SK-N-DZ (cell line): ENCODE measurements at places on chromosomes 12 and 14.

DNA sequence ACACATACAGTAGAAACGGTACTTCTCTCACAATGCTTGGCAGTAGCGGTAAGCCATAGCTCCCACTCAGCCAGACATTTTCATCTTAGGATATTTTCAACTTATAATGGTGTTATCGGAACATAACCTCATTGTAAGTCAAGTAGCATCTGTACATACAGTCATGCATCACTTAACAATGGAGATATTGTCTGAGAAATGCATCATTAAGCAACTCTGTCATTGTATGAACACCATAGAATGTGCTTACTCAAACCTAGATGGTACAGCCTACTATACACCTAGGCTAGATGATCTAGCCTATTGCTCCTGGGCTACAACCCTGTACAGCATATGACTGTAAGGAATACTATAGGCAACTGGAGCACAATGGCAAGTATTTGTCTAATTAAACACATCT is 40.8 kb downstream of the RPS6KA5 start:
- DNase-seq = no peak

GRCh38 chr14:64767215-64767964 is 63.2 kb downstream of the PLEKHG3 start:
- DNase-seq = no peak

DNA sequence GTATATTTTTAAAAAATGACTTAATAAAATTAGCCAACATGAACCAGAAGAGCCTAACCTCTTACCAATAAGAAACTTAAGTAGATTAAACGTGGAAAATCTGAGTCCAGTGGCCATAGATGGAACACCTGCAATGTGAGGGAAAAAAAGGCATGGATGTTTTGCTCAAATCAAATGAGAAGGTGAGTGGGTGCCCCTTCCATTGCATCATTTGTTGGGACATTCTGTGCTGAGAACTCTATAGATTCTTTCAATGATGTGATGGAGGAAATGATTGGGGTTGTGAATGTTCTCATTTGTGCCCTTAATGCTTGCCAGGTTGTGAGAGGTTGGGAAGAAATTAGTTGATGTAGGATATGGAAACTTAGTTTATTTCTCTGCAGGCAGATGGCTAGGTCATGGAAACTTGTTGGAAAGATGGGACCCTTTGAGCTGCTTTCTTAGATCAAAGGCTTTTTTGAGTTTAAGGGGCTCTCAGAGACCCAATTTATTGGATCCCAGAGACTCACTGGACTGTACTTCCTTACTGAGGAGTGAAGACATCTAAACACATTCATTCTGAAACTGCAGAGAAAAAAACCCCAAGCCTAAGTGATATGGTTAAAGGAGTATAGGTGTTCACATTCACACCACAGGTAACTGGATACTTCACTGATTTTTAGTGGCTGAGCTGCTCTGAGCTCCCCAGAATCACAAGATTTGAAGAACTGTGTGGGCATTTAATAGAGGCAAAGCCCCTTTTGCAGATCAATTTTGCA is 95.9 kb downstream of the DACT1 start:
- no peak for DNase-seq

GRCh38 chr12:72094490-72094889 is 155.8 kb downstream of the TPH2 start:
- DNase-seq = no peak

DNA sequence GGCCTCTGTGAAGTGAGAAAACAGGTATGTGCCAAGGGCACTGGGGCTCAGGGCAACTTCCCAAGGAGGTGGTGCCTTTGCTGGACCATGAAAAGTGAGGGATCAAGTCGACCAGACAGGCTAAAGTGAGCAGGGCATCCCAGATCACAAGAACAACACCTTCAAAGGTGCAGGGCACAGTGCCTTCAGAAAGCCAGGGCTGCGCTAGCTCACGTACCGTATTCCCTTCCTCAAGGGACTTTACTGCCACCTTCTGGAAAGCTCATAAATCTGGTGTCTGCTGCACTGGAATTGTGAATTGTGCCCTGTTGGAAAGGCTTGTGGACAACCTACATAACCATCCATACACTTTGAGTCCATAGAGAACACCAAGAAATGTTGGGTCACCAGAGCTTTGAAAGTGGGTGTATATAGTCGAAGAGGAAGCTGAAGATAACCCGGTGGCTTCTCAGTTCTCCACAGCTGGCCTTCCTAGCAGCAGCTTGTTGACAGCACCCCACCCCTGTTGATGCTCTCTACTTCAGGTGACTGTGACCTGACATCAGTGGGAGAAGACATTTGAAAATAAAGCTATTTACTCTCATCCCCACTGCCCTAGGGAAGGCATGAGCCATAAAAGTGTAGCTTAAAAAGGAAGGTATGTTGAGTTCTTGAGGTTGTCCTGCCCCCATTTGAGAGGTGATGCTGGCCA is 24.5 kb downstream of the FIGNL2 start:
- peak; percentile 69 for DNase-seq

DNA sequence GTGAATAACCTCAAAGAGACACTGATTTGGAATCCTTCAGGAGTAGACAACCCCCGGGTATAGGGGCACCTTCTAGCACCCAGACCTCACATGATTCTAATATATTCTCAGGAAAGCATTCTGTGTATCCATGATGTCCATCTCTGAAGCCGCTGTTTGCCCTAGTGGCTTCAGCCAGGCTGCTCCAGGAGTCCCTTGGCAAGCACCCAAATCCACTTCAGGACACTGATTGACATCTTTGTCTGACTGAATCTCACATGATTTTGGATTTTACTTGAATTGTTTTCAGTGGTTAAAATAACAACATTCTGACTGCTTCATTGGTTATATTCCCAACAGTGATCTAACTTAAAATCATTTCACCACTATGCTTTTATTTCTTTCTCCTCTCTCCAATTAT is 390.5 kb upstream of the CLEC14A start:
- DNase-seq = no peak

DNA sequence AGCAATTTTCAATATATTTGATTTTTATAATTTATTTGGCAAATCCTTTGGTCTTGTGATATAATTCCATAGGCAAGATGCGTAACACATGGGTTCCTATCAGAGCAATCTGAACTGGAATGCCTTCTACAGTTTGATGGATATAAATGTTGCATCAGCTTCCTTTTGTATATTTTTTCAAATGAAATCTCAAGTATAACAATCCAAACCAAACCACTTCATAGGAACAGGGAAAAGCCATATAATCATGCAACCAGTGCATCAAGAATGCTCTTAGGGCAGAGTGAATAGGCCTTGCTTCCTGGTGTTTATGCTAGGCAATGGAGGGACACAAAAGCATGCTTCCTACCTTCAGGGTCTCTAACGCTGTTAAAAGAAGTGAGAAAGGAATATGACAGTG is 34.5 kb downstream of the EFCAB11 start:
- DNase-seq = no peak

GRCh38 chr12:94616203-94616729 is 34.1 kb downstream of the TMCC3 start:
- no peak for DNase-seq

- no peak for DNase-seq
Measured at GRCh38 chr14:72962829-72963312, 36.6 kb downstream of the DCAF4 start.

DNA sequence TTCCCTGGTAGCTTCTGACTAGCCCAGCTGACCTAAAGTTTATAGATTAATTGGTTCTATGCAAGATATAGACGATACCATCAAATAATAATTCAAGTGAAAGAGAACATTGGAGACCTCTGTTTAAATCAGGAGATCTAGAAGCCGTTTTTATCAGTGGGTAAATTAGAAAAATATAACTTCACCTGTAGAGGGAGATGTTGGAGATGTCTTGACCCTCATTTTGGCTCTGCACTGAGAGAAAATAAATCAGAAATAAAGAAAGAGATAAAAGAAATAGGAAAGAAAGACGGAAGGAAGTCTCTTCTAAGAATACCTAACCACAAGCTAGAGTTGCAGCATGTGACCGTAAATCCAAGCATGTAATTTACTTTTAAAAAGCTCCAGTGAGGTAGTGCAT is 684.5 kb downstream of the C12orf50 start:
- no peak for DNase-seq

- DNase-seq = peak; percentile 36
Measured at GRCh38 chr14:87805315-87805723, 187.7 kb downstream of the GALC start.

- DNase-seq = no peak
Measured at GRCh38 chr12:124745465-124745890, 118.2 kb downstream of the SCARB1 start.

DNA sequence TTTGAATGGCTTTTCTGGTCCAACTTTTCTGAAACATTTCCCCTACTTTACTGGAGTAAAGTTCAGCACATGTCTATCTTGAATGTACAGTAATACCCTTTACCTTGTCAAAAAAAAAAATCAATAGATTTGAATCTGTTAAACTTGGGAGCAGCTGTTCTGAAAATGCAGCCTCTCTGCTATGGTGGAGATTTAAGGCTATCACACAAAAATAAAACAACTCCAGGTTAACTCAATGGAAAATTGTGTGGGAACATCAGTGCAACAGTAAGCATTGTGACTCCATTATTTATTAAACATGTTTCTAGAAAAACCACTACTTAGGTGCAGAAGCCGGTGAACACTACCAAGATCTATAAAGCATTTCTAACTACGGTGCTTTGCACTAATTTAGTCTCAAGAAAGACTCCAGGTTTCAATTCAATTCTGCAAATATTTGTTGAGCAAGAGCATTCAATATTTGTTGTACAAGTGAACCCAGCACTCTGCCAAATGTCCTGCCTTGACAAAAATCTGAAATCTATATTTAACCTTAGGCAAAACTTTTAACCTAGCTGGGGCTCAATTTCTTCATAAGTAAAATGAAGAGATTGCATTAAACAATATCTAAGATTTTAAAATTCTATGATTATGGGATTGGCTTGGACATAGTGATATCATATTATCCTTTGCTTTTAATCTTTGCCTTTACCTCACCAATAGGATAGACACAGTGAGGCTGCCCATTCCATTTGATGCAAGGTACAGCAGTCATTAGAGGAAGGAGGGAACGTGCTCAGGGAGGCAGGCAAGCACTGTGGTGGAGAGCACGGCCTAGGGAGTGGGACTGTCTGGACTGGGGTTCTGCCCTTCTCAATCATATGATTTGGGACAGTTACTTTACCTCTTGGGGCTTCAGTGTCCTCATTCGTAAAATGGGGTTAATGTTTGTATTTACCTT is 155.2 kb downstream of the KITLG start:
- no peak for DNase-seq

DNA sequence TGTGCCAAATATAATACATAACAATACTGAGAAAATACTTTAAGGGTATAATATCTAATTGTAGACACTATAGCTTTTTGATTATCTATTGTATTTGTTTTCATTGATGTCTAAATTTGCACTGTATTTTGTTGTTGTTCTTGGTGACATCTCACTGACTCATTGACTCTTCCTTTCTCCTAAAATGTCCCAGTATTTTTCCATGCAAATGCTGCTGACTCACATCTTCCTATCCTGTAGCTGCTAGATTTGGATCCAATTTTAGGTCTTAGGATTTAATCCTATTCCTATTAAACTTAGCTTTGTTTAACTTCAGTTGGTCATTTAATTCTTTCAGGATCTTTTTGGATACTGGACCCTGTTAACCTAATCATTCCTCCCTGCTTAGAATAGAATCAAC is 148.5 kb downstream of the TMTC2 start:
- no peak for DNase-seq

- no peak for DNase-seq
Measured at GRCh38 chr12:79206871-79207270, 342.3 kb downstream of the SYT1 start.

GRCh38 chr12:106487664-106488063 is 95.1 kb upstream of the RFX4 start:
- no peak for DNase-seq

DNA sequence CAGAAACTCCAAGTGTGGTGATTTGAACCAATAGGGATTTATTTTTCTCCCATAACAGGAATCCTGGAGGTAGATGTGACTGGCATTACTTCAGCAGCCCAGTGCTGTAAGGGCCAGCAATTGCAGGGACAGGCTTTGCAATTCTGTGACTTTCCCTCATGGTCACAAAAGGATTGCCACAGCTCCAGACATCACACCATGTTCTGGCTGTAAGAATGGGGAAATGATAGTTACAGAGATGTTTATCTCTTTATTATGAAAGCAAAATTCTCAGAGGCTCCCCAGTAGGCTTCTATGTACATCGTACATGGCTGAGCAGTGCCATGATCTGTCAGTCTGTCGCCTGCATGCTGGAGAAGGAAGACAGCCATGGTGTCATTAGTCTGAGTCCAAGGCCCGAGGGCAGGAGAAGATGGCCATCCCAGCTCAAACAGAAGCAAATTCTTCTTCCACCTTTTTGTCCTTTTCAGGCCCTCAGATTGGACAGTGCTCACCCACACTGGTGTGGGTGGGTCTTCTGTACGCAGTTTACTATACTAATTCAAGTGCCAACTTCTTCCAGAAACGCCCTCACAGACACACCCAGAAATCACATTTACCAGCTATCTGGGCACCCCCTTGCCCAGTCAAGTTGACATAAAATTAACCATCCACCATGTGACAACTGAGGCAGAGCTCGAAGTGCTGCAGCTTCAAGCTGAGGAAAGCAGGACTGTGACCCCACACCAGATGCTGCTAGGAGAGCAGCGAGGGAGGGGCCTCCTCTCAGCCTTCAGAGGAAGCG is 17.2 kb downstream of the ZBTB42 start:
- DNase-seq = no peak

- DNase-seq = no peak
Measured at GRCh38 chr12:68865399-68866164, 57.6 kb downstream of the MDM2 start.

GRCh38 chr14:103223818-103224352 is 100.6 kb downstream of the TNFAIP2 start:
- DNase-seq = no peak

DNA sequence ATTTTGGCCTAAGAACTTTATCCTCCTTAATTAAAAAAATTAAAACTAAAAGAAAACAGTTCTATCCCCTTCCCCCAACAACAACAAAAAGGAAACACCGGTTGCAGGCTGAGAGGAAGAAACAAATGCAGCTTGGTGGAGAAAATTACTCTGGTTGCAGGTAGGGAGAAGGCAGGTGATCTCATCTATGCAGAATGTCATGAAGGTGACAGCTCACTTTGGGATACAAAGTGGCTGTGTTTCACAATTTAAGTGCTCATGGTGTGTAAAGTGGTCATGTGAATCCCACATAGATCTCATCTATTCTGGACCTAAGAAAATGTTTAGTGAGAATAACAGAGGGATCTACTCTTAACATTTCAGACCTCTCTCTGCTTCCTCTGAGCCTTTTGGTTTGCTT is 219.7 kb upstream of the PKP2 start:
- DNase-seq = no peak

- DNase-seq = no peak
Measured at GRCh38 chr14:65637780-65638179, 225.2 kb downstream of the FUT8 start.
